ENCODE measurements at places on chromosomes 3 and 15. TPM values are rescaled to one million over a fixed set of nuclear protein-coding genes. Genes with fewer than 3 reads are reported as not detected.
A peak's percentile ranks its signal among the peaks of the same experiment; 100 is the strongest.

DNA sequence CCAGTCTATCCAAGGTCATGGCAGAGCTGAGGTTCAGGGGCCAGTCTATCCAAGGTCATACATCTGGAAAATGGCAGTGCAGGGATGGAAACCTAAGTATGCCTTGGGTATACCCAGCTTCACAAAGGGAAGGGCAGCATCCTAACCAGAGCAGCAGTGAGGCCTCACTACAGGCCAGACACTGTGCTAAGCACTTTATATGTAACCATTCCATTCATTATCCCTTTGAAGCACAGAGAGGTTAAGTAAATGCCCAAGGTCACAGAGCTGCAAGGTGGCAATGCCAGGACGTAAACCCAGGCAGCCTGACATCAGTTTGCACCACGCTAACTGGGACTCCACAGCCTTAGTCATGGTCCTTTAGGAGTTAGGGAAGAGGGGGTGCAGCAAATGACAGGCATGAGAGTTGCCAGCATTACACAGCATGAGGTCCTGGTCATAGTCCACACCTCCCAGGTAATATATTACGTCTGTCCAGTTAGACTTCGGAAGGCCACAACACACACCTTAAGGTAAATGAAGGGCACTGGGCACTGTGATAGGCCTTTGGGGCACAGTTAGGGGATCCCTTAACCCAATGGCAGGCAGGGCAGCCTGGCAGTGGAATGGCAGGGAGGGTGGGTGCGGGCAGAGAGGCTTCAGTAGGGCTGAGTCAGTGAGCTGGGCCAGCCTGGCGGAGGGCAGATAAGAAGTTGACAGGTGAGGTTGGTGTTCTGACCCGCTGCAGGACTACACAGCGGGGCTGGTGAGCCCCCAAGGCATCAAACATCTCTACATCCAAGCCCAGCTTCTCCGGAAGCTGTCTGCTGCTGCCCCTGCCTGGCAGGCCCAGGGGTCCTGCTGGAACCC lies 21.1 kb upstream of the CORO2B start:
- H3K27ac ChIP-seq = no peak overlapping the region
- no peaks in the 10 kb centered on the region for H3K27me3 ChIP-seq
- no peak for DNase-seq
- H3K4me1 ChIP-seq = no peaks in the 10 kb centered on the region
- H3K36me3 ChIP-seq = no peaks in the 10 kb centered on the region

The DNAH1 gene
- 5.9 TPM for total RNA-seq

The TF gene
- 0.24 TPM for total RNA-seq

DNA sequence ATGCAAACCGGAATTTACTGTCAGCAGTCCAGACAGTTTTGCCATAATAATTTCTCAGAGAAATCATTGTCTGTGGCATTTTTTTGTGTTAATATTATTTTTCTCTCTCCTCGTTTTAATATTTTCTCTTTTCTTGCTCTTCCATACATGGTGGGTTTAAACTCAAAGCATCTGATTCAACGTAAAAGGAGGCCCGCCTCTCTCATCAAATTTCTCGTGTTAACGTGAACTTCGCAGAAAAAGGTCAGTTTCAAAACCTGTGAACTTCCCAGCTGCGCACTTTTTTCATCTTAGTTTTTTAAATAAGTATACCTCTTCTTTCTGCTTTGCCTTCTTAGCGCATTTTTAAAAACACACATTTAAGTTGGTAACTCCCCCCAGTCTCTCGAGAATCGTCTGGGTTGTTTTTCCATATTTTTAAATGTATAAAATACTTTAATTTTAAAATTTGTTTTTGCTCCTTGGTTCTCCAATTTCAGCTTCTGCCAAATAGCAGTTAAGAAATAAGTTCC lies 9.1 kb downstream of the SHOX2 start:
- no peaks in the 10 kb centered on the region for H3K4me1 ChIP-seq
- DNase-seq = no peak
- no peak overlapping the region for H3K27ac ChIP-seq
- no peaks in the 10 kb centered on the region for H3K27me3 ChIP-seq
- H3K36me3 ChIP-seq = no peaks in the 10 kb centered on the region

- no peak overlapping the region for H3K4me3 ChIP-seq
- no peak overlapping the region for H3K27ac ChIP-seq
- no peaks in the 10 kb centered on the region for H3K36me3 ChIP-seq
- DNase-seq = no peak
- no peaks in the 10 kb centered on the region for H3K27me3 ChIP-seq
These were observed 19.9 kb downstream of the GOLM2 start for GRCh38 chr15:44308415-44308814.

- H3K27ac ChIP-seq = no peak overlapping the region
- H3K27me3 ChIP-seq = no peaks in the 10 kb centered on the region
- no peaks in the 10 kb centered on the region for H3K36me3 ChIP-seq
- peaks cover 16% of the 10 kb centered on the region for H3K4me1 ChIP-seq
- H3K4me3 ChIP-seq = no peak overlapping the region
These were observed 57.8 kb downstream of the NEK10 start for GRCh38 chr3:27311400-27311799.

GRCh38 chr3:175274474-175275218 lies 415.5 kb downstream of the NAALADL2 start:
- no peak overlapping the region for H3K4me3 ChIP-seq
- no peaks in the 10 kb centered on the region for H3K4me1 ChIP-seq
- H3K27ac ChIP-seq = no peak overlapping the region

The A4GNT gene
- not detected for total RNA-seq

- peak; percentile 75 for DNase-seq
- no peaks in the 10 kb centered on the region for H3K36me3 ChIP-seq
- peaks cover 9% of the 10 kb centered on the region for H3K4me1 ChIP-seq
- H3K27ac ChIP-seq = no peak overlapping the region
- no peak overlapping the region for H3K4me3 ChIP-seq
- H3K27me3 ChIP-seq = no peaks in the 10 kb centered on the region
These were observed 304.9 kb downstream of the FGF12 start for GRCh38 chr3:192422321-192422996.

DNA sequence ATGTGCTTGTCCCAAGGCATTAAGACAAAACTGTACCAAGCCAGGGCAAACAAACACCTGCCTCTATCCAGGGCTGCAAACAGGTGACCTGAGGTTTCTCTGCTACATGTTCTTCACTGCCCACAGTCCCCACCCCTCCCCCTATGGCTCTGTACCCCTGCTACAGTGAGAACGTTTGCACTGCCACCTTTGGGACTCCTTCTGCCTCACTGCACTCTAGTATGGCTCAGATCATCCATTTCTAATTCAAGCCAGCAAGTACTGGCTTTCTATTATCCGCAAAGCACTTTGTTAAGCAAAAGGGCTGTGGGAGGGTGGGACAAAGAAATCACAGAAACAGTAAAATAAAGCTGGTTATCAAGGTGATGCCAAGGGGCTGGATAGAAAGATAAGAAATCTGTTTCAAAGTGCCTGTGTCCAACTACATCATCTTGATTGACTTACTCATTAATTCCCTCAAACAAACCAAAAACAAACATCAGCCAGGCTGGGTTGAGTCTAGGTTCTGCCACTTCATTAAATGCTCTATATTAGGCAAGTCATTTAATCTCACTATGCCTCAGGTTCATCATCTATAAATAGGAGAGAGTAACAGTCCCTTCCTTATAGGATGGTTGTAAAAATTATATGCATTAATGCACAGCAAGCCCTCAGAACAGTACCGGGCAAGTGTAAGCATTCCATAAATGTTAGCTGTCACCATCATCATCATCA lies 95.3 kb downstream of the PDZRN3 start:
- no peaks in the 10 kb centered on the region for H3K4me1 ChIP-seq
- peaks cover 9% of the 10 kb centered on the region for H3K27me3 ChIP-seq
- DNase-seq = no peak
- no peak overlapping the region for H3K27ac ChIP-seq
- no peaks in the 10 kb centered on the region for H3K36me3 ChIP-seq
- no peak overlapping the region for H3K4me3 ChIP-seq

DNA sequence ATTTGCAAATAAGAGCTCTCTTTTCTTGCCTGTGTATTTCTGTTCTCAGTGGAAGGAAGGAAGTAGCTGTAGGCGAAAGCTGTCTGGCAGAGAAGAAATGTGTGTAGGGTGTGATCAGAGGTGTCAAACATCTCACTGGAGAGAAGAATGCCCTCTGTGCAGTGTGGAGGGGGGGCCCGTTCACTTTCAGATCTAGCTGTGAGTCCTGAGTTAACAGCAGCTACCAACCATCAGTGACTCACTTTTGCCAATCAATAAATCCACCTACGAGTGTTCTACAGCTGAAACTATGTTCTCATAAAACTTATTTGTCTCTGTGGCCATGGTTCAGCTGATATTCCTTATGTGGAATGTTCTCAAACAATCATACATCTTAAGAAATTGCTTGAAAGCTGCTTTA lies 103.7 kb downstream of the FRMD4B start:
- no peaks in the 10 kb centered on the region for H3K4me1 ChIP-seq
- no peak overlapping the region for H3K4me3 ChIP-seq
- DNase-seq = peak; percentile 57
- H3K36me3 ChIP-seq = no peaks in the 10 kb centered on the region

The GABRG3 gene
- total RNA-seq = not detected

The CISH gene
- total RNA-seq = 2.7 TPM

DNA sequence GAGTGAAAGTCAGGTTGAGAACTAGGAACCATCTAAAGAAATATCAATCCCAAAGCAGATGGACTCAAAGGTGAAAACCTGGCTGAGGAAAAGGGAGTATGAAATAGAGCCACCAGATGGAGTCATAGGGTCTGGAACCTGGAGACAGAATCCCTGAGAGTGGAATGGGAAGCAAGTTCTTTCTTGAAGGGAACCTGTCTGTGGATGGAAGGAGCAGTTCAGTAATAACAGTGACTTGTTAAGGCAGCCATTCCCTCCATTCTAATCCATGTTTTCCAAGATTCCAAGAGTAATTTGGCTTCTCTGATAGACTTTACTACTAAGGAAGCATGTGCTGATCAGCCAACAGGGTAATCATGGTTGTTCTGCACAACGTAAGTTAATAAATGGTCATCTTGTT lies 22.5 kb upstream of the AQP9 start:
- H3K4me1 ChIP-seq = no peaks in the 10 kb centered on the region
- H3K27me3 ChIP-seq = no peaks in the 10 kb centered on the region

GRCh38 chr3:13282358-13282985 lies 137.7 kb downstream of the NUP210 start:
- no peak overlapping the region for H3K27ac ChIP-seq
- H3K4me3 ChIP-seq = peak overlapping the region; percentile 87
- peak; percentile 29 for DNase-seq
- no peaks in the 10 kb centered on the region for H3K36me3 ChIP-seq

- no peaks in the 10 kb centered on the region for H3K27me3 ChIP-seq
- H3K4me1 ChIP-seq = peaks cover 14% of the 10 kb centered on the region
- H3K27ac ChIP-seq = no peak overlapping the region
- no peak for DNase-seq
- no peaks in the 10 kb centered on the region for H3K36me3 ChIP-seq
These were observed 38.9 kb upstream of the TPRG1 start for GRCh38 chr3:189132839-189133238.

- no peaks in the 10 kb centered on the region for H3K27me3 ChIP-seq
- no peak for DNase-seq
- no peak overlapping the region for H3K27ac ChIP-seq
- peaks cover 5% of the 10 kb centered on the region for H3K4me1 ChIP-seq
- no peak overlapping the region for H3K4me3 ChIP-seq
These were observed 11.5 kb upstream of the TIMP4 start for GRCh38 chr3:12170207-12170606.

GRCh38 chr15:75694241-75695182 lies 18.1 kb downstream of the CSPG4 start:
- H3K27me3 ChIP-seq = no peaks in the 10 kb centered on the region
- H3K4me1 ChIP-seq = peaks cover 11% of the 10 kb centered on the region
- peak; percentile 71 for DNase-seq
- no peak overlapping the region for H3K27ac ChIP-seq
- no peaks in the 10 kb centered on the region for H3K36me3 ChIP-seq

GRCh38 chr3:158781191-158781590 lies 20.7 kb upstream of the MFSD1 start:
- H3K36me3 ChIP-seq = peaks cover 6% of the 10 kb centered on the region
- no peak overlapping the region for H3K4me3 ChIP-seq
- H3K4me1 ChIP-seq = no peaks in the 10 kb centered on the region
- H3K27ac ChIP-seq = no peak overlapping the region
- no peak for DNase-seq
- H3K27me3 ChIP-seq = no peaks in the 10 kb centered on the region

DNA sequence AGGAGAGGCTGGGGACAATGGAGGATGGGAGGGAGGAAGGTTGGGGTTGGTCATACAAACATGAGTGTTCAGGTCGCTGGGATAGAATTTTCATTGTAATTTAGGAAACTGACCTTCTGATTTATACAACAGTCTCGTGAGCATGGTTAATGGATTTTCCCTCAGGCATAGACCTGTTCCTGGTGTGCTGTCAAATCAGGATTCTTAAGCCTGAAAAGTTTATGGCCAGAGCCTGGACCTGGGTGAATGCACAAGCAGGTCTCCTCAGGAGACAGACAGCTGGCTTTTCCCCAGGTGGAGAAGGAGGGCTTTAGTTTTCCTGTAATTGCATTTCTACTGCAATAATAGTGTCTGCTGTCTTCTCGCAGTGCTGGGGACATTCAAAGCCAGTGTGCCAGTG lies 338.0 kb downstream of the SHQ1 start:
- DNase-seq = no peak
- no peaks in the 10 kb centered on the region for H3K36me3 ChIP-seq
- no peak overlapping the region for H3K4me3 ChIP-seq
- no peaks in the 10 kb centered on the region for H3K27me3 ChIP-seq
- H3K4me1 ChIP-seq = no peaks in the 10 kb centered on the region

DNA sequence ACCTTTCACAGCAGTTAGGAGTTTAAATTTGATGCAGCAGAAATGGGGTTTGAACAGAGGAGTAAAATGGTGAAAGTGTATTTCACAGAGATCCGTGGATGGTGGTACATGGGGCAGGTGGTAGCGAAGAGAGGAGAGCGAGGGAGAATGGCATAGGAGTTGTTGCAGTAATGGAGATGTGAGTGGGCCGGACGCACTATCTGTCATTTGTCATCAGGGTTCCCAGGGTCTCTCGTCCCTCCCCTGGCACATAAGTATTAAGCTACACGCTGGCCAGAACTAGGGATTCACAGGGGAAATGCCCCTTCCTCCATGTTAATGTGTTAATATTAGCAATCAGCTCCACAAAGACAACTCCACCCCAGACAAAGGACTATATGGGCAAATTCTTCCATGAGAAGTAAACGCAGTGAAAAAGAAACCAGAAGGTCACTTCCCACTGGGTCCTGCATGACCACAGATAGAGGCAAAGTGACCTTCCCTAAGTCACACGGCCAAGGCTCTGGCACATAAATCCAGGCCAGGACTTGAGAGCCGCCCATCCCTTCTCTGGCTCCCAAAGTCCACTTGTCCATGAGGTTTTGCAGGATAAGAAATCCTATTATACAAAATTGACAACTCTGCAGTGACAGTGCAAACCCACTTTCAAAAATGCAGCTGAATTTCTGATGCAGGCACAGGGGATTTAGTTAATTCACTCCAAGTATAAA lies 42.5 kb downstream of the ANXA2 start:
- no peaks in the 10 kb centered on the region for H3K4me1 ChIP-seq
- DNase-seq = no peak
- no peak overlapping the region for H3K4me3 ChIP-seq
- H3K27ac ChIP-seq = no peak overlapping the region
